AG10803 (cell line): ENCODE measurements at places on chromosomes 6 and 20.

- peak; percentile 68 for DNase-seq
These were observed 185.6 kb downstream of the BMP7 start for GRCh38 chr20:57080796-57081195.

GRCh38 chr20:58546756-58547622, 31.8 kb upstream of the APCDD1L start:
- no peak for DNase-seq

DNA sequence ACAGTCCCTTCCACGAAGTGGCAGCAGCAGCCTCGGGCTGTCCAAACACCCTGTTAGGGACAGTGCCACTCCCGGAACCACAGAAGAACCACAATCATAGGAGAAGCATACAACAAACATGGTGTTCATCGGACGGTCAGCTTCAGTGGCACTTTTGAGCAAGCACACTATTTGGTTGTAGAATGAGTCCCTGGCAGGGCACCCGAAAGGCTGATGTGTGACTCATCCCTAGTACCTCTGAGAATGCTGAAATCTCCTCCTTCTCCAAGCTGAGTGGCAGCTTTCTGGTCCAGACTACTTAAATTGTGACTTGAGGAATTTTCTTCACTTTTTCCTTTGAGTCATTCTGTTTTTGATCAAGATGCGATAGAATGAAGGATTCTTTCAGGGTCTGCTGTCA, 282.5 kb downstream of the ESR1 start:
- DNase-seq: peak; percentile 74

DNA sequence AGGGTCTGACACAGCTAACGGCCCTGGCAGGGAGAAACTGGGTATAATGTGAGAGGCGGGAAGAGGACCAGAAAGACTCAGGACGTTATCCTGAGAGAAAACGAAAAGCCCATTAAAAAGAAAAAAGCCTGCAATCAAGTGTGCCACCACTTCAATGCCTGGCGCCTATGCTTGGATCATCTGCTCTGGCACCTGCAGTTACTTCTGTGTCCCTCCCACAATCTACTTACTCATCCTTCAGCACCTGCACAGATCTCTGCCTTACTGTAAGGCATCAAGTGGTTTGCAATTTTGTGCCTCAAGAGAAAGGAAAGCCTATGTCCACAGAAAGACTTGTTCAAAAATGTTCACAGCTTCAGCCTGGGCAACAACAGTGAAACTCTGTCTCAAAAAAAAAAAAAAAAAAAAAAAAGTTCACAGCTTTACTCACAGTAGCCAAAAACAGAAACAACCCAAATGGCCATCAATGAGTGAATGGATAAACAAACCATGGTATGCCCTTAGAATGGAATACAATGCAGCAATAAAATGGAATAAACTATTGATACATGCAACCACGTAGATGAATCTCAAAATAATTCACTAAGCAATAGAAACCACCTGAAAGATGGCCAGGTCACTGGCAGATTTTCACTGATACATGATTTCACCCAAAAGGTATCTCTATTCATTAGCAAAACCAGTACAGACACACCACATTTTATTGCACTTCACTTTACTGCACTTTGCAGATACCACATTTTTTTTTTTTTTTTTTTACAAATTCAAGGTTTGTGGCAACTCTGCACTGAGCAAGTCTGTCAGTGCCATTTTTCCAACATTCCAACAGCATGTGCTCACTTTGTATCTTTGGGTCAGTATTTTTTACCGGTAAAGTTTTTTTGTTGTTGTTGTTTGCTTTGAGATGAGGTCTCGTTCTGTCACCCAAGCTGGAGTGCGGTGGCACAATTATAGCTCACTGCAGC, 48.6 kb downstream of the ABHD12 start:
- DNase-seq: peak; percentile 59

DNA sequence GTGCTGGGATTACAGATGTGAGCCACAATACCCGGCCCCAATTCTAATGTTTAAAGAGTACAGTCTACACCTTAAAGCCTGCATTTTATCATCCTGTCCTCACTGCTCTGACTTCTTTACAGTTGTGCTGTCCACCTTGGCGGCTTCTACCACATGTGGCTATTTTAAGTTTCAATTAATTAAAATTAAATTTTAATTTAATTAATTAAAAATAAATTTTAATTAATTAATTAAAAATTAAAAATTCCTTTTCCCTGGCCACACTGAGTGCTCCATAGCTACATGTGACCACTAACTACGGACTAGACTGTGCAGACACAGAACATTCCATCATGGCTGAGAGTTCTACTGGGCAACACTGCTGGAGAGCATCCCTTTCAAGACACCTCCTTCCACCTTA, 27.4 kb downstream of the ATP9A start:
- no peak for DNase-seq

GRCh38 chr20:23190557-23190956, 104.4 kb upstream of the CD93 start:
- DNase-seq: peak; percentile 38

DNA sequence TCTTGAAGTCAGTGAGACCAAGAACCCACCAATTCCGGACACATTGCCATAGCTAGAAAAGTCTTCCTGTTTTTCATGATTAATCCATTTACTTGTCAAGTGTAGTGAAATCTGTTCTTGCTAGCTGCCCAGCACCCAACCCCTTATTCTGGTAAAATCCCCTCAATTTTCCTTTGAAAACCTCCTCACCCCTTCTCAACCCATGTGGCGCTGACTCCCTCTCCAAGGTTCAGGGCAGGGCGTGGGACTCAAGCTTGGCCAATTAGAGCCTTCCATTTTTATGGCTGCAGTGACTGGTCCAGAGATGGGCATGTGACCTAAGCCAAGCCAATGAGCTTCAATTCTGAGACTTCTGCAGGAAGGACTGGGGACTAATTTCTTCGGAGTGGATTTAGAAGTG, 9.8 kb upstream of the ZBP1 start:
- no peak for DNase-seq

DNA sequence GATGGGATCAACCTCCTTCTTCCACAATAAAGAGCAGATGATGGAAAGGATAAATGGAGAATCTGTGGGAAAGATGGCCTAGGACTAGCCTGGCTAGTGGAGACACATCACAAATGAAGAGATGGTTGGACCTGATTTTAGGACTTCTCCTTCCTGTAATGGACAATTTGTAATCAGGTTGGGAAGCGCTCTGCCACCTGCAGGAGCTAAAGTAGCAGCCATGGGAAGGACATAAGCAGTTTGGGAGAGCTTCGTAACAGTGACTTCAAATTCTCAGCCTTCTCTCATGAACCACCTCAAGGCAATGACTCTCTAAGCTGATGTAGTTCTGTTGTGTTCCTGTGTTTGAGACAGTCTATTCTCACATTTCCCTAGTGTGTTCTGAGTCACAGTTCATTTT, 137.9 kb upstream of the BMP2 start:
- no peak for DNase-seq

DNA sequence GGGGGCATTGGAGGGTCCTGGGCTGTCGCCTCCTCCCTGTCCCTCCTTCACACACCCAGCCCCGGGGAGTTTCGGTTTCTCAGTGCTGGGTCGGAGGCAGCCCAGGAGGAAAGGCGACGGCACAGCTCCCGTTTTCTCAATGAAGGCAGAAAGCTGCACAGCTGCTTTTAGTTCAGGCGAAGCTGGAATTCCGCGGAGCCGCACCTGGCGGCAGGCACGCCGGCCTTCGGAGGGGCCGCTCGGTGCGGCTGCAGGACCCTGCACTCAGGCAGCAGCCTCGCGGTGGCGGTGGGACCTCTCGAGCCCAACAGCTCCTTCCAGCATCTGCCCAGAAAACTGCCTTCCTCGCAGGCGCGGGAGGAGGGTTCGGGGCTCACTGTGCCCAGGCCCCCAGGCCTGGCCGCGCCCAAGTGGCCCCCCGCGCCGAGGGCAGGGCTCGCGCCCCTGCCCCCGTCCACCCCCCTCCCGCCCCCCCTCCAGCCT, 4.6 kb downstream of the FOXQ1 start:
- no peak for DNase-seq

DNA sequence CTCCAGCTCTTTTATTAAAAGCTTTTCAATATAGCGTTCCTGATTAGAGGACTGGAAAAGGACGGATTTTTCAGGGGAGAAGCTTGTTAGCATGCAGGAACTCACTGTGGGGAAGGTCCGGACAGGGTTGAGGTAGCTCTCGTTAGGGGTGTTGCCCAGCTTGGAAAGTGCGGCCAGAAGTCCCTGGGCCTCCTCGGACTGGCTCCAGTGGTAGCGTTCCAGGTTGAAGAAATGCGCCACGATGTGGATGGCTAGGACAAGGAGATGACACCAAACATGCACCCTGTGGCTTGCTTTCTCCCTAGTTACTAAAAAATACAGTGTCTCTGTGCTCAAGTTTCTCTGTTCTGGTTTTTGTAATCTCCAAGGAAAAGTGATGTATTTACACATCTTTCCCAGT, 12.5 kb downstream of the NOX3 start:
- DNase-seq: no peak

GRCh38 chr6:13500915-13501314, 13.5 kb upstream of the GFOD1 start:
- no peak for DNase-seq

- DNase-seq: no peak
These were observed 74.6 kb upstream of the RREB1 start for GRCh38 chr6:7033202-7033601.

GRCh38 chr20:34459209-34459897, 56.9 kb upstream of the DYNLRB1 start:
- DNase-seq: no peak

GRCh38 chr6:6392214-6393068, 72.0 kb upstream of the F13A1 start:
- no peak for DNase-seq

DNA sequence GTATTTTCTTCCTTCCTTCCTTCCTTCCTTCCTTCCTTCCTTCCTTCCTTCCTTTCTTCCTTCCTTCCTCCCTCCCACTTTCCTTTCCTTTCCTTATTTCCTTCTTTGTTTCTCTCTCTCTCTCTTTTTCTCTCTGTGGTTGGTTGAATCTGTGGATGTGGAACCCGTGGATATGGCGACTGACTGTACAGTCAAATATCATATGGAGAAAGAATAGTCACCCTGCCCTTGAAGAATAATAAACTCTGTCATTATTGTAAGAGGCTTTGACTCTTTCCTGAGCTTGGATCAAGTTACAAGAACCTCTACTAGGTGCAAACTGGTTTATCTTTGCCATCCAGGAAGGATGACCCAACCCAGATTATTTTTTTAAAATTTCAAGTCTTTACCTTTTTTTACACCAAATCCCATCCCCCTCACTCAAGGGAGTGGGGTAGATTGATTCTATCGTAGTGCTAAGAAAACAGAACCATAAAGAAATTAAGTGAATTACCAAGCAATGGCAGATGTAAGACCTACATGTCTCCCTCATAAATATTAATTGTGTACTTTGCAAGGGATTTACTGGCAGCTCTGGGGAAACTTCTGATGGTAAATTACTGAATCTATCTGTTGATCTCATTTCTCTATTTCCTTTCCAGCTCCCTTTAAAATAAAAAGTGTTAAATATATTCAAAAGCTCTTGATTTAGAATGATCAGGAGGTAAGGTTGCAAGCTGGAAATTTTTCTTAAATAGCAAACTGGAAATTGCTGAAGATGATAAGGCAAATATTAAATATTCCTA, 667.5 kb downstream of the UTRN start:
- no peak for DNase-seq

GRCh38 chr6:89527634-89528033, 94.7 kb downstream of the ANKRD6 start:
- DNase-seq: no peak

- no peak for DNase-seq
These were observed 80.1 kb downstream of the LYRM4 start for GRCh38 chr6:5180636-5181035.

DNA sequence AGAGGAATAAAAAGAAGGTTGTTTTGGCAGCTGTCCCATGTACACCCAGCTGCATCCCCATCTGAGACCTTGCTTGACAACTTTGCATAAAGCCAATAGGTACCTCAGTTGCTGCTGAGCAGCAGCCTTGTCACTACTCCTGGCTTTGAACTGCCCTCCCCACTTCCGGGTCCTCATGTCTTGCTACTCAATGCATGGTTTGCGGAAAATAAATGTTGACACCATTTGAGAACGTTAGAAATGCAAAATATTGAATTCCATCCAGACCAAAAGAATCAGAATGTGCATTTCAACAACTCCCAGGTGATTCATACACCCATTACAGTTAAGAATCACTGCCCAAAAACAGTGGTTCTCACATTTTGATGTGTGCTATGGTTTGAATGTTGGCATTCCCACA, 32.9 kb downstream of the GPX5 start:
- no peak for DNase-seq

DNA sequence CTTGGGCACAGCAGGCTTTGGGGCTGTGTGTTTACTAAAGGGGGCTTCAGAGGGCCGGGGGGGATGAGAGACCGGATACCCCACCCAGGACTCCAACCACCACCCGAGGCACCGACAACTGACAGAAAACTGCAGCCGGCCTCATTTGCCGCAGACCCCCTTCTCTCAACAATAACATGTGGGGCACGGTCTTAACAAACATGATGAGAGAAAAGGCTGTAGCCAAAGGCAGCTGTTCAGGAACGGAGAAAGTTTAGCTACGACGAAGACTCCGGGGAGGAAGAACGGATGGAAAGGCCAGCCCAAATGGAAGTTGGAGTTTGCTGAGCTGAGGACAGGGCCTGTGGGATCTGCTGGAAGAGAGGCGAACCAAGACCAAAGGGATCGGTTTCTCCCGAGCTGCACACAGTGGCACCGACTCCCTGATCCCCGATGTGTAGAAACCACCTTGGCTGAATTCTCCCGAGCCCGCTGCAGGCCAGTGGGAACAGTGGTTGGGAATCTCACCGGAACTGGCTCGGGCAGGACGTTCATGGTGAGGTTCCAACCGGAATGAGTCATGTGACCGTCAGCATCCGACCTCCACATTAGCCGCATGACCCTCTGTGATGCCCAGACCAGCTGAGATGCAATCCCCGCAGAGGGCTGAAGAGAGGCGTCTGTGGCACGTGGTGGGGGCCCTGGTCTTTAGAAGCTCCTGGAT, 359.3 kb downstream of the TAF4 start:
- DNase-seq: no peak

- no peak for DNase-seq
These were observed 36.0 kb downstream of the KIAA1755 start for GRCh38 chr20:38224531-38224930.

- DNase-seq: no peak
These were observed 23.8 kb upstream of the FAM217A start for GRCh38 chr6:4102687-4103244.

DNA sequence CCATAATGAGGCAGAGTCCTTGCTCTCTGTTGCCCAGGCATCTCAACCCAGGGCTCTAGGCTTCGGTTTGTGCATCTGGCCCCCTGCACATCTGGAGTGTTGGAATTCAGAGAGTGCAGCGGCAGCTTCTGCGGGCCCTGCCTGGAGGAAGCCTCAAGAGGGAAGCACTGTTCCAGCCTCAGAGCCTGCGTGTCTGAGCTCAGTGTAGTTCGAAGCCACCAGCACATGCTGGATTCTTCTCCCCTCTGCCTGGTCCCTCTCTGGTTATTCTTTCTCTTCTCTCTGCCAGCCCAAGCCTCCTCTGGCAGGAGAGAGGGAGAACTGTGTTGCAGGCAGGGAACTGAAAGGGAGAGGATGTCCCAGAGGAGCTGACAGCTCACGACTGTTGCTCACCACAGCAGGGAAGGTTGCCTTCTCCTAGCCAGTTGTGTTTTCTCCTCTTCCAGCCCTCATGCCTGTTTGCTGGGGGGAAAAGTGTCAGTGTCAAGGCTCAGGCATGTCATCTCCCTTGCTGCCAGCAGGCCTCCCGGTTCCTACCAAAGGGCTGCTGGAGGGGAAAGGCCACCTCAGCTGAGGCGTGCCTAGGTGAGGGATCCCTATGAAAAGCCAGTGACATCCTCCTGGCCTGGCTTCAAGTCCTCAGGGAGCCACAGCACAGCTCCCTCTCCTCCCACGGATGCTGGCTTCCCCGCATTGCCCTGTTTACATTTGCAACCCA, 126.0 kb upstream of the LRFN2 start:
- peak; percentile 29 for DNase-seq
